ENCODE measurements at places on chromosomes 4 and X.

DNA sequence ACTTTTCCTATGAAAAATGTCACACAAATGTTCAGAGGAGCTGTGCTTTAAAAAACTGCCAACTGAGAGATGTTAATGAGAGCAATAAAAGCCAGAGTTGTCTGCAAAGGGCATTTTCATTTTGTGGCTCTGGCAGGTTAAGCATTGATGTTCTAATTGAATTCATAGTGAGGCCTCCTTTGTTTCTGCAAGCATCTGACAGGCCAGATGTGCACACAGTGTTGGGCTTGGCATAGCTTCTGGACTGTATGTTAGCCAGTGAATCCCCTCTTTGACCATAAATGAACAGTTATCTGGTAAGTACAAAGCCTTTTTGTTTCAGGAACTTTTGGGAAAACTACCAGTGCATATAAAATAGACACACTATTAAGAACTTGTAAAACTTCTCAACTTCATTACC is 81.9 kb downstream of the JADE3 start:
- no peak for DNase-seq

DNA sequence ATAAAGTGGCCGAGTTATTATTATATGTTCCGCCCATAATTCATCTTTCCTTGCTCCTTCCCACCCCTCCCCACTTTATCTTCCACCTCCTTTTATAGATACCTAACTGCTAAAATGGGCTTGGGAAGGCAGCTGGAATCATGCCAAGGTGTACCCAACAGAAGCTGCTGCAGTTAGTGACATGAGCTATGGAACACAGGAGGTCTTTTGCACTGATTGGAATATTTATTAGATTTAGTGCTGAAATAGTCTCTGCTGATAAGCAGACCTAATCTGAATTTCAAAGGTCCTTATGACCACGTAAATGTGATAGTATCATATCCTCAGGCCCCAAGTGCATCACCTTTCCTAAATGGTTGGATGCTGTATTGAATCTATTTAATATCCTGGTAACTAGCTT is 64.9 kb downstream of the HMGB2 start:
- no peak for DNase-seq

GRCh38 chr4:84583876-84584380 is 1.0 kb downstream of the CDS1 start:
- no peak for DNase-seq

GRCh38 chr4:6194458-6195195 is 5.7 kb downstream of the JAKMIP1 start:
- DNase-seq, result no peak

- no peak for DNase-seq
Measured at GRCh38 chr4:178941975-178942374, 1499.7 kb upstream of the AGA start.

- DNase-seq, result peak; percentile 48
Measured at GRCh38 chrX:138711399-138712347, at the start of gene FGF13. Gene FGF13, minus strand, starts transcription at chrX:138711717. Its CDS starts 714 bp downstream, at chrX:138711003.

GRCh38 chr4:93771640-93772411 is 56.7 kb upstream of the ATOH1 start:
- no peak for DNase-seq

- no peak for DNase-seq
Measured at GRCh38 chr4:11843927-11844326, 415.2 kb upstream of the HS3ST1 start.

GRCh38 chrX:38166478-38167083 is 54.1 kb downstream of the SRPX start:
- no peak for DNase-seq

DNA sequence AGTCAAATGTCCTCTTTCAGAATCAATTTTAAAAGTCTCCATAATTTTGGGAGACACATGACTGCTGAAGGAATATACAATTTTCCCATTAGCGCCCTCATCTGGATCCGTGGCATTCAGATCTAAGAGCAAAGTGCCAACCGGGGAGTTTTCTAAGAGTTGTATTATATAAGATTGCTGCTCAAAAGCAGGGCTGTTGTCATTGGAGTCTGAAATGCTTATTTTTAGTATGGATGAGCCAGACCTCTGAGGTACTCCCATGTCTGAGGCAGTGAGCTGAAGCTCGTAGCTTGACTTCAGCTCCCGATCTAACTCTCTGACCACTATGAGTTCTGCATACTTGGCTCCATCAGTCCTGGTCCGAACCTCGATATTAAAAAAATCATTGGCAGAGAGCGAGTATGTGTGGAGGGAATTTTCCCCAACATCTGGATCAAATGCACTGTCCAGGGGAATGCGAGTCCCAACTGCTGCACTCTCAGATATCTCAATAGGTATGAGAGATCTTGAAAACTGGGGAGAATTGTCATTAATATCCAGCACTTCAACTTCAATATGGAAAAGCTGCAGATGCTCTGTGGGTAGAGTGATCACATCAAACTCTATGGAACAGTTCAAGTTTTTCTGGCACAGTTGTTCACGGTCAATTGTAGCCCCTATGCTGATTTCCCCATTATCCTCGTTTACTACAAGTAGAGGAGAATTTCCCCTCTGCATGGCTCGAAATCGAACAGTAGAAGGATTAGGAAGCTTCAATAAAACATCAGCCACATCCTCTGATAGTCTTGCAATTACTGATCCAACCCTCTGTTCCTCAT is 917 bp downstream of the PCDH18 start:
- DNase-seq, result no peak

DNA sequence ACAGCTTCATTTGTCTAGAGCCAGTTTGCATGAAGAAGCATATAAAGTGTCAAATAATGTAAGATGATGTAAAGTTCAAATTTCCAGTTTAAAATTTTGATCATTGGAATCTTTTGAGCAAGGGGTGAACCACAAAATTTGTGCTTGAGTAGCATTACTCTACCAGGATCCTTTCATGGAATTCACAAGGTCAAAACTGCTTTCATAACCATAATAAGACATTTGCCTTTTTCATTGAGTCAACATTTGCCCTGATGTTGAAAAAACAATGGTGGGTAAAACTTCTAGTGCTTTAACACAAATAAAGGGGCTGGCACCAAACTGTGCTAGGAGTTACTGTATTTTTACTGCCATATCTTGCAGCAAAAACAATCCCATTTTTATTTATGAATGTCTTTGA is 142.2 kb downstream of the GLRA3 start:
- no peak for DNase-seq

DNA sequence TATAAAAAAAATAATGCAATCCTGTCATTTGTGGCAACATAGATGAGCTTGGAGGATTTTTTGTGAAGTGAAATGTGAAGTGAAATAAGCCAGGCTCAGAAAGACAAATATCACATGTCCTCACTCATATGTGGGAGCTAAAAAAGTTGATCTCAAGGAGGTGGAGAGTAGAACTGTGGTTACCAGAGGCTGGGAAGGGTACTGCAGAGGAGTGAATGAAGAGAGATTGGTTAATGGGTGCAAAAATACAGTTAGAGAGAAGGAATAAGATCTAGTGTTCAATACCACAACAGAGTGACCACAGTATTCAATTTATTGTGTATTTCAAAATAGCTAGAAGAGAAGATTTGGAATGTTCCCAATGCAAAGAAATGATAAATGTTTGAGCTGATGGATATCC is 13.4 kb upstream of the ZCCHC18 start:
- DNase-seq, result no peak

DNA sequence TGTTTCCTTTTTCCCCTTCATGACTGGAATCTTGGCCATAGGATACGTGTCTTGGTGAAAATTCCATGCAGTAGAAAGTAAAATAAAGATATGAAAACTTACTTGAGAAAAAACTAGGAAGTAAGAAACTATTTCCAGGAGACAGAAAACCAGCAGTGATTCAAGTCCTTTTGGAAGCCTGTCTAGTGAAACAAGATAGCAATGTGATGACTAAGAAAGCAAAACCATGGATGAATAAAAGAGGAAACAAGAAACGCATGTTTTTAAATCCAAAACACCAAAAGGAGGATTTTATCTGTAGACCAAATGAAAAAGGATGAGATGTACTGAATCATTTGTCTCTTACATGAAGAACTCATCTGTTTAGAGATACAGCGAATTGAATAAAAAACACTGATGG is 1430.0 kb downstream of the ARAP2 start:
- no peak for DNase-seq

GRCh38 chr4:53494851-53495250 is 96.4 kb downstream of the LNX1 start:
- DNase-seq, result no peak

- DNase-seq, result no peak
Measured at GRCh38 chrX:19625612-19626011, 110.3 kb upstream of the MAP3K15 start.

DNA sequence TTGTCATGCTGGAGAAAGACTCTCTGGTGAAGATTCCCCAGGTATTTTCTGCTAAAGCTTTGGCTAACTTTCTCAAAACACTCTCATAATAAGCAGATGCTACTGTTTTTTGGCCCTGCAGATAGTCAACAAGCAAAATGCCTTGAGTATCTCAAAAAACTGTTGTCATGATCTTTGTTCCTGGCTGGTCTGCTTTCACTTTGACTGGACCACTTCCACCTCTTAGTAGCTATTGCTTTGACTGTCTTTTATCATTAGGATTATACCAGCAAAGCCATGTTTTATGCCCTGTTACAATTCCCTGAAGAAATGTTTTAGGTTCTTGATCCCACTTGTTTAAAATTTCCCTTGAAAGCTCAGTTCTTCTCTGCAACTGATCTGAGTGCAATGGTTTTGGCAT is 231.5 kb downstream of the SLC7A11 start:
- no peak for DNase-seq

DNA sequence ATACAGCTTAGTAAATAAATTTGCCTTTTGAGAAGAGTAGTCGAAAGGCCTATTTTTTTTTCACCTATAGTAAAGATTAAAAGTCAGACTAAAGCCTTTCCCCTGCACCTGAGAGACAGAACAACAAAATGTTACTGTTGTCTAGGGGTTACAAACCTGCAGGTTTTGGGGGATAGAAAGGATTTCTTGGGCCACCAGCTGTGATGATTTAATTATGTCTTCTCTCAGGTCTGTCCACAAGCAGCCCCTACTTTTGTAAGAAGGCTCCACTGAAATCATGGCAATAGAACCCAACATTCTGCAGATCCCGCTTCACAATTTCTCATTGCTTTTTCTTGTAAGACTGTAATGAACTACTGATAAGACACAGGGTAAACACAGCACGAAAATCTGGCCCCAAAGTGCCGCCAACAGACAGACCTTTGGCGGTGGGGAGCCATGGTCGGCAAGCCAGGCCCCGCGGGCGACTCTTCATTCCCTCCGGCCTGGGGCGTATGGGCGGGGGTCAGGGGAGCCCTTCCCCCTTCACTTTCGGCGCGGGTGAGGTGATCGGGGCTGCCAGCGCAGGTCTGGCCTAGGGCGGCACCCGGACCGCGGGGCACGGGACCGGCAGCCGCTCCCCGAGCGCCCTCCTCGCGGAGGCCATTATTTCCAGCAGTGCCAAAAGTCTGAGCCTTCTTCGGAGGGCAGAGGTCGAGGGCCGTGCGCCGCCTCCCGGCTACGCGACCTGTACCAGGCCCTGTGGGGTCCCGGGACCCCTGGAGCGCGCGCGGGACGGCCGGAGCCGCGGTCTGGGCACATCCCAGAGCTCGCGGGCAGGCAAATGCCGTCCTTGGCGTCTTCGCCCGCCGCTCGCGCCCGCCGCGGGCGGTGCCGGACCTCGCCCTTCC is 812 bp upstream of the KDM6A start:
- no peak for DNase-seq

GRCh38 chr4:28241021-28241420 is 1380.4 kb downstream of the STIM2 start:
- DNase-seq, result no peak

GRCh38 chr4:25069014-25069413 is 38.3 kb upstream of the LGI2 start:
- DNase-seq, result no peak

All from neuronal stem cell (in vitro differentiated cells).